Activated naive CD4-positive, alpha-beta T cell treated with anti-CD3 and anti-CD28 coated beads, Interleukin-2, amount 50 U/mL, for 72 hours (primary cell): ENCODE measurements at places on chromosomes 2 and 18. TPM values are rescaled to one million over a fixed set of nuclear protein-coding genes. Genes with fewer than 3 reads are reported as not detected.

Gene CYTIP
- 417 TPM for total RNA-seq

Gene CCL20
- 5.3 TPM for total RNA-seq

- DNase-seq: no peak
Observed at GRCh38 chr2:176566961-176567360, 297.7 kb downstream of the MTX2 start.

DNA sequence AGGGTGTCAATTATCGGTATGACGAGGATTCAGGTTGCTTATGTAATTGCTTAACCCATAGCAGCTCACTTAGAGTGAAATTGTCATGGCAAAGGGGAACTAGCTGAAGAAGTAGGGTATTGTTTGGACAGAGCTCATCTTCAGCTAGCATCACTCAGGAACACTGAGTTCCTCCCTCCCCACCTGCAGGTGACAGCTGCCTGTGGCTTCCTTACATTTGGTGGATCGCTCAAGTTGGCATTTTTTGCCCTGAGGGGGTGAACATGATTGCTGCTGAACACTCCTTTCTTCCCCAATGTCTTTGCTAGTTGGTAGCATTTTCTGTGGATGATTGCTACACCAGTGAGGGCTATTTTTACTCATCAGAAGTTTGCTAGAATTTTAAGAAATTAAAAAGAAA, 86.7 kb upstream of the THUMPD2 start:
- DNase-seq: no peak
